Fibroblast of villous mesenchyme (primary cell): ENCODE measurements at places on chromosomes 4 and X. TPM values are rescaled to one million over a fixed set of nuclear protein-coding genes. Genes with fewer than 3 reads are reported as not detected.

DNA sequence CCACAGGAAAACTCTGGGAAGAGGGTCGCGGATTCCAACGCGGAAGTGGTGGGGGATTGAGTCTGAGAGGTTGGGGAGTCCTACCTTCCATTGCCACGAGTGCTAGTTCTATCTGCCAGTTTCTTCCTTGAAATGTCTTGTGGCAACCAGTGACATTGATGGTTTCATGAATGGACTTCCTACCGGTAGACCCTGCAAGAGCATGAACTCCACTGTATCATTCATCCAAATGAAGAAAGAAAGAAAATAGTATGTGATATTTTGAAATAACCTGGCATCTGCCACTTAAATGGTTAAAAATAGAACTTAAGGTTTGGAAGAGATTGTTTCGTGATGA lies 1.1 kb upstream of the SLC10A7 start:
- no peak for DNase-seq

The PNPLA4 gene
- 9.3 and 9.9 TPM in 2 replicates for total RNA-seq

GRCh38 chrX:153903991-153904957 lies at the start of gene AVPR2:
TSS of gene AVPR2 (plus strand) at chrX:153904673. CDS start at chrX:153905146, 473 bp downstream.
- no peak for DNase-seq

DNA sequence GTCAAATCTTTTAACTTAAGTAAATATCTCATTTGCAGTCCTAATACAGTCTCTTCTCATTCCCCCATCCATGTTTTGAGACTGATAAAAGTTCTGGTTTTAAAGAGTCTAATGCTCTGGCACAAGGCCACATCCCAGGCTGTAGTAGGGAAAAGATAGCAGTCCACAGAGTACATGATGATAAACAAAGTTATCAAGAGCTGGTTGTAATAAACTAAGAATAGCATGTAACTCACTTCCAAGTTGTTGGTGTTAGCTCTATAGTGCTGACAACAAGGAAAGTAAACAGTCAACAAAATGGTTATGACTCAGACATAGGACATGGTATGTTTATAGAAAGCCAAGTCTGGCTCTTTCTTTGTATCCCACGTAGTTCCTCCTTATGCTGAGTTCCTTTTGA lies 21.8 kb upstream of the AREG start:
- DNase-seq, result peak; percentile 97

DNA sequence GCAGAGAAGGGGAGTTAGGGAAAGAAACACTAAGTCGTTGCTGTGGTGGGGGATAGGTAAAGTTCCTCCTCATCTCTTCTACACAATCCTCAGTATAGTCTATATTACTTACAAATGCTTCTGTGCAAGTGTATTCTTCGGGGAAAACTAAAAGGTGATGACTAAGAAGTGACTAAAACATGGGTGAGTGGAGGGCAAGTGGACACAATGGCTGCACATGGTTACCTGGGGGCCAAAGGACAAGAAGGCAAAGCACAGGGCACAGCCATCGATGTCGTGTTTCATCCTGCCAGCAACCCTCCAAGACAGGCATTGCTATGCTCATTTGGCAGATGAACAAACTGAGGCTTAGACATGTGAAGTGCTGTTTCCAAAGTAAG lies 35.5 kb upstream of the CCKAR start:
- no peak for DNase-seq
